NCI-H2081 treated with DMSO at 0.1 percent for 48 hours (cell line): ENCODE measurements at places on chromosomes 3 and 15.

- DNase-seq, result no peak
These were observed 36.6 kb downstream of the OSTN start for GRCh38 chr3:191235331-191236314.

- no peak for DNase-seq
These were observed 42.5 kb downstream of the MCTP2 start for GRCh38 chr15:94273826-94274225.

GRCh38 chr3:155737844-155738460, 6.9 kb downstream of the PLCH1 start:
- DNase-seq, result no peak

DNA sequence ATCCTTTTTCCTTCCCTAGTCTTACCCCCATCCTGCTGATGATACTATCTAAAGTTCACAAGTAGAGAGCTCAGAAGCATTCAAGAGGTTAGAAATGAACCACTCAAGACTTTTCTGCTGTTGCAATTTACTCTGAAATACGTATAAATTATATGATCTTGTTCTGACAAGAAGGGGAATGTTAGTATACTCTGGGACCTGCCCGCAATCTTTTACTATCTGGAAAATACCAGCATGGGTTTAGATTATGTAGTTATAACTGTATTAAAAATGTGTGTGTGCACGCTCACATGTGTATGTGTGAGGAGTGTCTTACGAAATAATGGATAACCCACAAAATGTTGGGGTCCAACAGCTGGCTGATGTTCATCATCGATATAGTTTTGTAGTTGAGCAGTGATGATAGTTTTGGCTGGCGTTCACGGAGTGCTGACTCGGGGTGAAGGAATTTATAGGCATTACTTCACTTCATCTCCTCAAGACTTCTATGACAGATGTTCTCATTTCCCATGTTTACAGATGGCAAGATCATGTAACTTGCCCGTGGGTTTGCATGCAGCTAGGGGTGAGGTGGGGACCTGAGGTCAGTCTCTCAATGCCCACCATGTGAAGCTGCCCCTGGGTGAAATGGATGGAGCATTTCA, 297.5 kb upstream of the LYSMD4 start:
- DNase-seq, result no peak

GRCh38 chr3:155785662-155786295, 20.3 kb downstream of the C3orf33 start:
- DNase-seq, result no peak

DNA sequence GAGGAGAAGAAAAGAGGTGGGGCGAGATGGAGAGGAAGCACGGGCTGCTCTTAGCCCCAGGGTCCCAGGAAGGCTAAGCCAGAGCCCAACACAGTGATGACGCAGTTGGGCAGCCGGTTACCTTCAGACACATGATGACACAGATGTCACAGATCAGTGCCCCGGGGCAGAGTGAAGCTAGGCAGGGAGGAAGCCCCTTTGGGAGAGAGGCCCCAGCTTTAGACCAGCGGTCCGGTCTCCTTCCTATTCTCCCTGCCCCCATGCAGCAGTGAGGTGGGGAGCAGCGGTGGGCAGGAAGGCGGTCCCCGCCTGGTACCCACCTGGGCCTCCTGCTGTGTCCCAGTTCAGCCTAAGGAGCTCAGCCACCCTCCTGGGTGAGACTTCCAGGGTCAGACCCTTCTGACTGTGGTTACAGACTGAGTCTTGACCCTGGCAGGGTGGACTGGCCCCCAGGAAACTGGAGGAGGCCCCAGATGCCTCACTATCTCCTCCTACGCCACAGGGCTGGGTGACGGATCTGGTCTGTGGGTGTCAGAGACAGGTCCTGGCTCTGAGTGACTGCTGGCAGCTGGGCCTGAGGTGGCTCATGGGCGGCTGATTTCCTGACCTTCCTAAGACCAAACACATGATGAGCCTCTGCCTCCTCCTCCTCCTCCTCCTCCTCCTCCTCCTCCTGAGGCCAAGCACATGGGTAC, 38.8 kb upstream of the LINGO1 start:
- DNase-seq, result no peak

DNA sequence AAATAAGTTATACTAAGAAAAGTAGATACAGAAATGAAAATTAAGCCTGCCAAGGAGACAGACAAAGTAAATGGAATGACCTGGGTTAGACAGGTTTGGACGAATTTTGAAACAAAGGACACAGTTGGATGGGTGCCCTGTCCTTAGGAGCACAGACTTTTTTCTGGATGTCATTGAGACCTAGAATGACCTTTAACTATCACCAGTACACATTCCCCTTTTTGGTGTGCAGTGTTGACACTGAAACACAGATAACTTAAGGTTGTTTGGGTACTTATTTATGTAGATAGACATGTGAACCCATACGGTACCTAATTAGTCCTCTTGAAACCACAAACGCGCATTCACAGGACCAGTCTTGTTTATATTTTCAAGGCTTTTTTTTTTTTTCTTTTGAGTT, 86.7 kb downstream of the PPARG start:
- DNase-seq, result no peak

DNA sequence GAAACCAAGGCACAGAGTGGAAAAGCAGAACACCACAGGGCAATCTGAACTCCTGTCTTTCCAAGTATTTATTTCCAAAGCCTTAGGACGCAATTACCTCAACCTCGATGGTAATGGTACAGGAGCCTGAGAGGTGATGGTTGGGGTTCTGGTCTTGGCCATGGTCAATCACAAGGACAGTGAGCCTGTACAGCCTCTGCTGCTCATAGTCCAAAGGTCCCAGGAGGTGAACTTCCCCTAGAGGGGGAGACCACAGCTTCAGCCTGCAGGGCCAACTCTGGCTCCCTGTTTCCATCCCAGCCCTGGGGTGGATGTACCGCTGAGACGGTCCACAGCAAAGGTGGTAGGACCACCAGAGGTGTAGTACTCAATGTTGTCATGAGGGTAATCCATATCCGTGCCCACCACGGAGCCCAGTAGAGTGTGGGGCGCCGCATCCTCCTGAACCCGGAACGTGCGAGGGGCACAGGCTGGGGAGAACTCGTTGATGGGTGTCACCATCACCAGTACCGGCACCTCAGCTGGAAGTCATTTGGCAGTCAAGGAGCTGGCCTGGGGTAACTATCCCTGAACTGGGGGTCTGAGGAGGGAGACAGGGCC, 6.1 kb downstream of the CDHR4 start:
- DNase-seq, result no peak

DNA sequence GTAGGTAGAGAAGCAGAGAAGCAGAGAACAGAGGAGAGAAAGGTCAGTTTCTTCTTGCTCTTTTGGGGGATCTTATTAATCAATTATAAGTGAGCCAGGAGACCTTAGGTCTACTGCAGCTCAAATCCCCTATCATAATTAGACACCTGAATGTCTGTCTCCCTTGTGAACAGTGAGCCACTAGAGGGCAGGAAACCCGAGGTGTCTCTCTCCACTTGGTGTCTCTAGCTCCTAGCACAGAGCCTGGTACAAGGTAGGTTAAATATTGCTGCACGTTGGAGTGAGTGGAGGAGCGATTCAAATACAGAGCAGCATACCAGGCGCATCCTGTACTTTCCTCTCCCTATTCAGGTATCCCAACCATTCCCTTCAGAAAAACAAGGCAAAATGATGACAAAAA, 2.0 kb upstream of the ST8SIA2 start:
- DNase-seq, result no peak

GRCh38 chr15:38085114-38085513, 150.7 kb downstream of the TMCO5A start:
- no peak for DNase-seq

DNA sequence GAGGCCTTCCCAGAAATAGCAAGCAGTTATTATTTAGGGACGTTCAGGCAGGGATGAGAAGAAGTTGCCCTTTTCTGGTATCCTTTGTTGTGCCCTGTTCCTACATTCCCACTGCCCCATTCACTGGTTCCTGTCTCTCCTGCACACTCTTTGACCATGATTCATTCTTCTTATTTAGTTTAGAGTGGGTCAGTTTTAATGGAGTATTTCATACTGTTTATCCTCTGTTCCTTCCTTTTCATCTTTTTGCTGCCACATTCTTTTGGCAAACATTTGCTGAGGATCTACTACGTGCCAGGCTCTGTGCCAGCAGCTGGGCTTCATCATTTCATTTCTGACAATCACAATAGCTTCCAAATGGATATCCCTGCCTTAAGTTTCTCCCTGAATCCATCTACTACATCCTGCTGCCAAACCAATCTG, 11.8 kb upstream of the EID1 start:
- no peak for DNase-seq

DNA sequence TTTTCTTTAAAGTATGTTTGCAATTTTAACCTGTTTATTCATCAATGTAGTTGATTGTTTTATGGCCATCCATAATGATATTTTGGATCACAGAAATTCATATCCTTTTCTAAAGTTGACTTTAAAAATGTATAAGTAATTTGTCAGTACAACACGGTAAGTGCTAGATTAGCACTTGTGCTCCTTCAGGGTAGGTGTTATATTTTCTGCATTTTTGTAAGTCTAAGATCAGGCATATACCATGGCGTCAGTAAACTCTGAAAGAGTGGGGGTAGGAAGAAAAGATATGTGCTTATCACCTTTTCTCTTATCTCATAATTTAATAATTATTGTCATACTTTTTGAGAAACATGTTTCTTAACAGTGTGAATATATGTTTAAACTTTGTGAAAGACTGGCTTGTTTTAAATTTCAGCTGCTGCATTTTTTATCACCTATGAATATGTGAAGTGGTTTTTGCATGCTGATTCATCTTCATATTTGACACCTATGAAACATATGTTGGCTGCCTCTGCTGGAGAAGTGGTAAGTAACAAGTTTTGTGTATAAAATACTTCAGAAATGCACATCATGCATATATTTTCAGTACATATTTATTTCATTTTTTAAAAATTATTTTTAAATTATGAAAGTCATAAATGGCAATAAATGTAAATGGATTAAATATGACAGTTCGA, 22.1 kb downstream of the SLC25A26 start:
- DNase-seq, result no peak

- DNase-seq, result no peak
These were observed 724.8 kb upstream of the CFAP20DC start for GRCh38 chr3:59774634-59775033.

GRCh38 chr15:38042707-38043445, 108.4 kb downstream of the TMCO5A start:
- DNase-seq, result no peak

GRCh38 chr3:124566701-124567100, 163.6 kb upstream of the UMPS start:
- no peak for DNase-seq

DNA sequence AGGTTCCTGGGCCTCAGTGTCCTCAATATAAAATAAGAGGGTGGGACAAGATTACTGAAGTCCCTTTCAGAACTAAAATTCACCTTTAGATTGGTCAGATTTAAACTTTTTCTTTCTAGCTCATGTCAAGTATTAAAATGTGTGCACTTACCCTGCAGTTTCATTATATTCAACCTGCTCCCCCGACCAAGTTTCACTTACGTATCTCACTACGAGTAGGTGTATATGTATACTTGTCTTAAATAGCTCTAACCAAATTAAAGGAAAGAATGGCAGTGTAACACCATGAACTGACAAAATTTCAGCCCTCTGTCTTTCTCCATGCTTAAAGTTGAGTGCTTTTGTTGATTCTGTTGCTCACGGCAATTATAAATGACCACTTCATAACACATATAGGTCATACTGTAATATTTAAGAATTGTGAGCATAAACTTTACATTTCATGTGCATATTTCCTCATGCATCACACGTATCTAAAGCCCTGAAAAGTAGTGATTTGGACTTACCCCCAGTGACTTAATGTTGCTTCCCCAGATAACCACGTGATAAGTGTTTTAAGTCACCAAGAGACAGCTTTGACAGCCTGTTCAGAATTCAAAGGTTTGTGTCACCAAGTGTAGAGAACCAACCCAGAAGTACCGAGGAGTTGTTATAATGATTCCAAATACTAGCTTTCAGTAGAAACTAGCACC, 70.0 kb downstream of the PGPEP1L start:
- no peak for DNase-seq

DNA sequence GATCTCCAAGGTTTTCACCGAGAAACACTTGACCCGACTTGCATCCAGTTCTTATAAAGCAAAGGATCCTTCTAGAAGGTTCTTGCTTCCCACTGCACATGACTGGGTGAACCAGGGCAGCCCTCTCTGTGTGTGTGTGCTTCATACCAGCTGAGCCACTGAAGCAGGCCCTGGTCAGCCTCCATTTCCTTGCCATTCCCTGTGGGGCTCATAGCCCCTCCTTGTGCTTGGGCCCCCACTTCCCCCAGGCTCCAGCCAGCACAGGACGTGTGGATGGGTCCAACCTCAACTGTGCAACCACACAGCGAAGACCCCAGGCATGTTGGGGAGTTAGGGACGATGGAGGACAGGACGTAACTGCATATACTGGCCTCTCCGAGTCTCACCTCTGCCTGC, 15.5 kb downstream of the KLF15 start:
- DNase-seq, result no peak

DNA sequence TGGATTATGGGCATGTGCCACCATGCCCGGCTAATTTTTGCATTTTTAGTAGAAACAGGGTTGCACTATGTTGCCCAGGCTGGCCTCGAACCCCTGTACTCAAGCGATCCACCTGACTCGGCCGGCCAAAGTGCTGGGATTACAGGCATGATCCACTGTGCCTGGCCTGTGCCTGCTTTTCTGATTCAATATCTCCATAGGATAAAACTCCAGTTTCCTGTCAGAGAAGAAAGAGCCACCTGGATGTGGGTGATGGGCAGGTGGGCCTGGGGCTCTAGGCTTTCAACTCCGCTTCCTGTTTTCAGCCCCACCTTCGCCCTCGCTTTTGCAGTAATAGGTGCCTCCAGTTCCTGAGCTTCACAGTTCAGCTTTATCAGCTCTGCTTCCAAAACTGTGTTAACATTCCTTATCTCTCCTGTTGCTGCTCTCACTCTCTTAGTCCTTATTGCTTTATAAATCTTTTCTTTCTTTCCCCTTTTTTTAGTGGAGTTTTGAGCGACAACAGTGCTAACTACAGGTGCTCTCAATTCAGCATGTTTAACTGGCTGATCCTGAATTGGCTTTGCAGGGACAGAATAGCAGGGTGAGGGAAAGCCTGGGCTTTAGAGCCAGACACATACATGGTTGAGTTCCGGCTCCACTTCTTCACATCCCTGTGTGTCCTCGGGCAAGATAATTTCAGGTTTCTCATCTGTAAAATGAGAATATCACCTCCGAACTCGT, 21.1 kb upstream of the PDE8A start:
- DNase-seq, result no peak

DNA sequence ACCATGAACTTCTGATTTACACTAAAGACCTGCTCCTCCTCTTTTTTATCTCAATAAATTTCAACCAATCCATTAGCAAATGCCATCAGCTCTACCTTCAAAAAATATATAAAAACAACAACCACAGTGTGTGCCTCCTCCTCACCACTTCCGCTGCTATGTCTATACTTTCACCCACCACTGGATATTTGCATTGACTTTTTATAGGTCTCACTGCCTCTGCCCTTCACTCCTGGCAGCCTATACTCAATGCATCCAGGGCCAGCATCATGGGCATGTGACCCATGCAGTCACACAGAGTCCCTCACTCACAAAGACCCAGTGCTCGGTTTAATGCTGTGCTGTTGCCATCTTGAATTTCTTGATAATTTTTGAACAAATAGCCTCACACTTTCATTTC, 53.5 kb upstream of the CCDC54 start:
- no peak for DNase-seq
